Epithelial cell of proximal tubule (primary cell): ENCODE measurements at places on chromosomes 7 and 10. TPM values are rescaled to one million over a fixed set of nuclear protein-coding genes. Genes with fewer than 3 reads are reported as not detected.

GRCh38 chr7:144102041-144102440, 7.3 kb upstream of the OR2A2 start:
- no peak for DNase-seq

The UCN3 gene
- not detected in 2 replicates for total RNA-seq

DNA sequence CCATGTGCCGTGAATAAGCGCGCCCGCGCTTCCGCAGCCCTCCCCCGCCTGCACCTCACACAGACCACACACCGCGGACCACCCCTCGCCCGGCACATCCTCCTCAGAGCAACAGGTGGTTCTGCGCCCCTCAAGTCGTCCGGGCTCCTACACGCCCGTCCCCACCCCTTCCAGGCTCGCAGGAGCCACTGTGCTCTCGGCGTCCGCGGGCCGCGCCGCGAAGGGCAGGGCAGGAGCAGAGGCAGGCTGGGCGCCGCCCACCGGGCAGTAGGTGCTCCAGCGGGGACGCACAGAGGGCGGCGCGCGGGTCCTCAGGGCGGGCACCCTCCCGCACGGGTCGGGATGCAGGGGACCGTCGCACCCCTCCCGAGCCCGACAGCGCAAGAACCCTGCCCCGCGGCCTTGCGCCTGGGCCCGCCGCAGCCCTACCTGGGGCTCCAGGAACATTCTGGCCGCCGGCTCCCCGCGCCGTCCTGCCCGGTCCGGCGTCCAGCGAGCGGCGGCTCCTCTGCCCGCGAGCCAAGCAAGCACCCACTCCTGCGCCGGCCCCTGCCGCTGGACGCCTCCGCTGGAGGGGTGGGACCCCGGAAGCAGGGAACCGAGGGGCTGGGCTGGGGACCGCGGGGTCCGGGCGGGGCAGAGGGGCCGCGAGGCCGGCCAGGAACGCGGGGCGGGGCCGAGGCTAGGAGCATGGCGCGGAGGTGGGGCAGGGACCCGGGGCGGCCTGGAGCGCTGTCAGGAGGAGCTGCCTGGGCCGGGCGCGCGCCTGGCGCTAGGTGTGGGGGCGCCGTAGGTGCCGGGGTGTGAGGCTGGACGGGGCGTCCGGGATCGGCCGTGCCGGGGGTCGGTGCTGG, 37.4 kb downstream of the RASGEF1A start:
- no peak for DNase-seq

- DNase-seq, result no peak
These were observed 50.6 kb upstream of the ITGB1 start for GRCh38 chr10:33008499-33009243.

The ODAD2 gene
- 0.80 and 1.7 TPM in 2 replicates for total RNA-seq

GRCh38 chr10:64159910-64160872, 639.0 kb downstream of the REEP3 start:
- DNase-seq, result no peak

- DNase-seq, result peak; percentile 78
These were observed 38.1 kb downstream of the RELN start for GRCh38 chr7:103951311-103951710.

The PRSS1 gene
- total RNA-seq, result 0.87 TPM in 1 of 2 replicates, not detected in the other

The FAM24A gene
- total RNA-seq, result not detected in 2 replicates

DNA sequence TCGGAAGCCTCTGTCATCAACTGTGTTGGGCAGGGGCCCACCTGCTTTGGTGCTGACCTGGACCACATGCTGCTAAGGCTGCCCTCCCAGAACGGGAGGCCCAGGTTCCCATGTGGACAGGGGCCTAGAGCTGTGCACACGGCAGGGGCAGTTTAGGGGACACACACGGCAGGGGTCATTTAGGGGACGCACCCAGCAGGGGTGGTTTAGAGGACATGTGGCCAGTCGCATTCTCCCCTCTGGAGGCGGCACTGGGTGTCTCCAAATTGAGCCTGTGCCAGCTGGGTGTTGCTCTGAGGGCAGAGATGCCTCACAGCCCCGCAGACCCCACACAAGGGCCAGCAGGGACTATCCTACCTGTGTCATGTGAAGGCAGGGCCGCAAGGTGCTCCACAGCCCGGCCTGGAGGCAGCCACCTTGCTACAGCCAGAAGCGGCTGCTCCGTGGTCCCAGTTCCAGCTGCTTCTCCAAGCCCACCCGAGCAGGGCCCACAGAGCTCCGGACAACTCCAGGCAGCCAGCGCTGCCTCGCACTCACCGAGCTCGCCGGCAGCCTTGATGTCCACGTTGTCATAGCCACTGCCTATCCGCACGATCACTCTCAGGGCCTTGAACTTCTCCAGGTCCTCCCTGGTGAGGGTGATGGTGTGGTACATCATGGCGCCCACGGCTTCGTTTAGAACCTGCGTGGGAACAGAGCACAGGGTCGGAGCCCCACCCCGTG, 60.7 kb downstream of the ZRANB1 start:
- no peak for DNase-seq

The ADO gene
- 19.8 and 22.8 TPM in 2 replicates for total RNA-seq

DNA sequence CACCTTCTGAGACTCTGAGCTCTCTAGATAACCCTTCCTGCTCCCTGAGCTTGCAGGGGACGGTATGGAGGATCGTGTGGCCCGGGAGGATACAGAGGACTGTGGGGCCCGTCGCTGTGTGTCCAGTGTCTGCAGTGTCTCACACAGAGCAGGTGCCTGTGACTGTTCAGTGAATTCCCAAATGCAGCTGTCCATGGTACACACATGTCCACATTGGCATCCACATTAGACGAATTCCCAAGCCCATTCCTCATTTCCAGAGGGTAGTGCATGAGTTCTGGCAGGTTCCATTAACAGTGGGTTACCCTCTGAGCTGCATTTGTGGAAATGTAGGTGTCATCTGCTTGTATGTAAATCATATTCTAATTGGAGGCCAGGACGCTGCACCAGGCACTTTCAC, 39.5 kb downstream of the WDFY4 start:
- no peak for DNase-seq

GRCh38 chr7:25656581-25657026, 428.3 kb upstream of the NPVF start:
- no peak for DNase-seq

DNA sequence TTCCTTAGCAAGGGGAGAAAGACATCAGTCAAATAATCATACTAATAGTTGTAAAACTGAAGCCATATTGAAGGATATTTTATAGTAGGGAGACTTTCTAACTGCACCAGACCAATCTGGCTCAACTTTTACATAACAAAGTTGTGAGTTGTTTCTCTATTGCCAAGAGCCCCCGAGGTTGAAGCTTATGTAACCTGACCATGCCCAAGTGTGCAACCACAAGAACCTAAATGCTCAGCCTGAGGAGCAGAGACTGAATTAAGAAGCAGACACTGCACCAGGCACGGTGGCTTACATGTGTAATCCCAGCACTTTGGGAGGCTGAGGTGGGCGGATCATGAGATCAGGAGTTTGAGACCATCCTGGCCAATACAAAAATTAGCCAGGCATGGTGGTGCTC, 77.3 kb upstream of the ARMC3 start:
- no peak for DNase-seq

- no peak for DNase-seq
These were observed 137.5 kb upstream of the WDR11 start for GRCh38 chr10:120713573-120714205.

DNA sequence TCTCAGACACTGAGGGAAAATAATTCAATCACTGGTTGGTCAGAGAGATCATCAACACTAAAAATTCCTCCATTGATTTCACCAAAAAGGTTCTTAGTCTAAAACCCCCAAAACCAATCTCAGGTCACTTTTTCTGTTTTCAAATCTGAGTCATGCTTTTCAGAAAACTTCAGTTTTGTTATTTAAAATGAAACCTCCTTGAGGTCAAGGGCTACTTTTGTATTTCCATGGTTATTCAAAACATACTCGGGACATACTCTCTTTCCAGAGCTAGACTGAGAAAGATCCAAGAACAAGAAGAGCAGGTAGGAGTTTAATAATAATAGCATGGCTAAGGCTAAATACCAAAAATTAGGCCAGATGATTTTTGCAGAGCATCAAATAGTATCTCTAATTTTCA, 152.8 kb downstream of the SDHAF3 start:
- no peak for DNase-seq

DNA sequence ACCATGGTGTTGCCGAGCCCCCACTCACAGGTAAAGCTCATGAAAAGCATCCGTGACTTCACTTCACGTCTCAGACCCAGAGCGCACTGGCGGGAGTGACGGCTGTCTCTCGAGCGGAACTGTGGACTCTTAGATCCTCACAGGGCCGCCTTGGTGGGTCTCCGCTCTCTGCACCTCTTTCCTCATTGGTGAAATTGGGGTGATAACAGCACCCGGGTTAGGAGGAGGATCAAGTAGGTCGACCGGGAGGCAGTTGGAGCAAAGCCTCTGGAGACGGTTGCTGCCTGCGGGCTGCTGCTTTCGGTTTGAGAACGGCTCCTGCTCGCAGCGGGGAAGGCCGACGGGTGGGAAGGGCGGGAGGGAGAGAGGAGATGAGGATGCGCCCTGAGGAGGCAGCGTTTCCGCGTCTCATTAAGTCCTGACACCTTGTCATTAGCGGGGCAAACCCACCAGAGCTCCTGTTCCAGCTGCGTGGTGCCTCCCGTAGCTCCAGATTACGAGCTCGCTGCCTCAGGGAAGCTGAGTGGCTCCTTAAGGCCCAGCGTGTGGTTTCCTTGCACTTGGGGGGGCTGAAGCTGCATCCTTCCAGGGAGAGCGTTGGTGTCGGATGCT, 51.9 kb upstream of the CFAP46 start:
- no peak for DNase-seq

GRCh38 chr10:129163531-129163930, 303.5 kb upstream of the MGMT start:
- no peak for DNase-seq

DNA sequence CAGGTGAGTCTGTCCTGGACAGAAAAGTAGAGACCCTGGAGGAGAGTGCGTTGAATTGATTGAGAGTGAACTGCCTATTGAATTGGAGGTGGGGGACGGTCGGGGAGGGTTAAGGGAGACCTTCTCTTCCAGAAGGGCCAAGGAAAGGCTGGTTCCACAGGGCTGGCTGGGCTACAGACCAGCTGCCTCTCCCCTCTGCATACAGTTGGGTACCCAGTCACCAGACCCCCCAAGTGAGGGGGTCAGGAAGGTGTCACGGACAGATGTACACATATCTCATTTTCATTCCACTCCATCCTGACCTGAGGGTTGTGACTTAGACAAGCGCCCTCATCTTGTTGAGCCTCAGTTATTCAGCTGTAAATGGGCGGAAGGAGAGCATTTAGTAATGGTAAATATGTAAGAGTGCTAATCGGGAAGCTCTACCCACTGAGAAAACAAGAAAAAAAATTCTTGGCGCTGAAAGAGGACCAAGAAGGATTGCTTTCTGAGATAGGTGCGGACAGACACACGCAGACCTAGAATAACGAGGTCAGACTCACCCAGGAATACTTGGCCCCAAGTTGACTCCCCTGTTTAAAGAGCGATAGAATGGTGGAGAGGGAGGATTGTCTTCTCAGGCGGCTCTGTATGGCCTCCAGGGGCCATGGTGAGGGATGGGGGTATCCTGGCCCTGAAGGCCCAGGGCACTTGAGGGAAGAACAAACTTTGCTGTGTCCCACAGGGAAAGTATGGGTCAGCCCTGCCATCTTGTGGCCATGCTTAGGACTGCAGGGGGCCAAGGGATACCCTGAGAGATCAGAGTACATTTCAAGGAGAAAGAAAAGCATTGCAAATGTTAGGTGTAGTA, 7.2 kb upstream of the MBL2 start:
- DNase-seq, result no peak

DNA sequence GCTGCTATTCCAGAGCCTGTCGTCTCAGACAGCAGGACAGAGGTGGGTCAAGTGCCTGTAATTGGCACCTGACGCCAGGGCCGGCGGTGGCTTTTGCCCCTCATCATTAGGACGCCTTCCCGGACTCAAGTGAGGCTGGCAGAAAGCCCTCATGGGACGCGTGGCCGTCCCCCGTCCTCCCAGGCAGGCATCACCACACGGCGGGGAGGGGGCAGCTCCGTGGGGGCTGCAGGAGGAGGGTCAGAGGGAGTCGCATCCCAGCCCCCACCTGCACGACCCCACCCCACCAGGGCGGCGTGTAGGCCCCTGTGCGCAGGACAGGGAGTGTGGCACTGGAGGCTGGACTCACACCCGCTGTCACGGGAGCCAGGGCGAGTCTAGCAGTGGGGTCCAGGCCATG, 16.3 kb downstream of the CFAP46 start:
- DNase-seq, result no peak

DNA sequence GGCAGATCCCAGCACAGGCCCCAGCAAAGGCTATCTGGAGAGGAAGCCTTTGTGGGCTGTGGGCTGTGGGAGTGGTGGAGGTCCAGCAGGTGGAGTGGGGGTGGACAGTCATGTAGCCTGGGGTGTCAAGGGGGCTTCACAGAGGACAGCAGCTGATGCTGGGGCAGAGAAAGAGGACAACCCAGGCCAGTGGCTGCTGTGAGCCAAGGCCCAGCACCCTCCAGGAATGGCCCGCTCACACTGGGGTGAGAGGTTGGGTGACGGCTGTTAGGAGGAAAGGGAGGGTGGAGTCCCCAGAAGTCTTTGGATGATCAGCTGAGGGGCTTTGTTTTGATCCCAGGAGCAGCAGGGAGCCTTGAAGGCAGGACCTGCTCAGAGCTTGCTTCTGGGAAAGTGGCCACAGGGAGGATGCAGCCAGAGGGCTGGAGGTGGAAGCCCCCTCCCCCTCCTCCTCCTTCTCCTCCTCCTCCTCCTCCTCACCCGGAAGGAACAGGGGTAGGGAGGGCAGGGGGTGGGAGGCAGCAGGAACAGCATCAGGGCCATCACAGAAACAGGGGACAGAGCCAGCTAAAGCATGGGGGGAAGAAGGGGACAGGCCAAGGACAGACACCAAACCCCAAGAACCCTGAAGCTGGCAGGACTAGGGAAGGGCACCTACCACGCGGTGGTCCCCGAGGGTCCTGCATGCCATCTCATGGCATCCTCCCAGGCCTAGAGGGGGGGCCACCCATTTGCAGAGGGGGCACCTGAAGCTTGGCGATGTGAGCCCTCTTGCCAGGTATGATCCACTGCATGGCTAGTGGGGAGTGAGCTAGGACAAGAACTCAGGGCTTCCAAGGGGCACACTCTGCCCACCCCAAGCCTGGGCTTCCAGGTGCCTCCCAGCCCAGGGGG, 144.9 kb downstream of the GRID1 start:
- no peak for DNase-seq

The METTL27 gene
- 8.4 and 13.7 TPM in 2 replicates for total RNA-seq

The AEBP1 gene
- 37.3 and 78.4 TPM in 2 replicates for total RNA-seq

DNA sequence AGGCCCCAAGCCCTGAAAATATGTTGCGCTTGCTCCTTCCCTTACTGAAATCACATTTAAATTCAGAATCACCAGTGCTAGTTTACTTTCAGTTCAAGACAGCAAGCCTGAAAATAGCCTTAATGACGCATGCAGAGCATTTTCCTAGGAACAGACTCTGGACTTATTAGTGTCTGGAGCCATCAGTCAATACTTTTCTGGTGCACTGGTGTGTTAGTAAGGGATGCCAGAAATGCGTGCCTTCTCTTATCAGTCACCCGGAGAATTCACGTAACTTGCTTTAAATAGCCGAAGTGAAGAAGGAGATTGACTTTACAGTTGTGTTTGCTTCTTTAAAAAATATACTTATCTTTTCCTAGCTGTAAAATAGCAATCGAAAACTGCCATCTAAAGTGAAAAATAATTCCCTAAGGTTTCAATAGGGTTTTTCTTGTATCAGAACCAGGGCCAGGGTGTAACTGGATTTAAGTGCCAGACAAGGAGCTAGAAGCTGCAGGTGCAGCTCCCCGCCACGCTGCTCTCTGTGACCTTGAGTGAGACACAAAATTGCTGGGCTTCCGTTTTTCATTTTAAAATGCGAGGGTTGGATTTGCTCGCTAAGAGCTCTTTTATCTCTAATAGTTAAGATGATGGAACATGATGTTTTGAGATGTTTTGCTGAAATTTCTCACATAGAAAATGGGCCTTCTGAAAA, 177.8 kb downstream of the NSUN6 start:
- no peak for DNase-seq
